ENCODE measurements at places on chromosomes 4 and X.

DNA sequence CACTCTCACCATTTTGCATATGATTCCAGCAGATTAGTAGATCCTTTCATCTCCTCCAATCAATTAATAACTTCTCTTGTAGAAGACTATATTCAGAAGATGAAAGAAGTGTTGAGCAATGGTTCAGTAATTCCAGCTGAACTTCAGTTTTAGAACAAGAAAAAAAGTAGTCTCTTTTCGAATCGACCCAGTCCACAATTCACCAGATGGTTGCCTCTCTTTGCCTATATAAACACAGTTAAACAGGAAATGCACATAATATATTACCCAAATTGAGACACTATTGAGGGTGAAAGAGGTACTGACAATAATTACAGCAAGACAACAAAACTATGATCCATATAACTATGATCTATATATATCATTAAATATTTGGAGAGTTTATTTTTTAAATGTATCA, 16.8 kb upstream of the FAM241A start:
- no peak for DNase-seq

GRCh38 chr4:126004941-126005340, 690.2 kb downstream of the FAT4 start:
- DNase-seq, result no peak

DNA sequence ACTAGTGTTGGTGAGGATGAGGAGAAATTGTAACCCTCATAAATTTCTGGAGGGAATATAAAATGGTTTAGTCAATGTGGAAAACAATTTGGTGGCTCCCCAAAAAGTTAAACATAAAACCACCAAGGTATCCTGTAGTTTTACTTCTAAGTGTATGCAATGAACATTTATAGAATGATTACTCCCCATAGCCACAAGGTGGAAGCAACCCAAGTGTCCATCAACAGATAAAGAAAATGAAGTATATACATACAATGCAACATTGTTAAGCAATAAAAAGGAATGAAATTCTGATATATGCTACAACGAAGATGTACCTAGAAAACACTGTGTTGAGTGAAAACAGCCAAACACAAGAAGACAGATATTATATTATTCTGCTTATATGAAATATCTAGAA, 569.1 kb upstream of the GRID2 start:
- no peak for DNase-seq

DNA sequence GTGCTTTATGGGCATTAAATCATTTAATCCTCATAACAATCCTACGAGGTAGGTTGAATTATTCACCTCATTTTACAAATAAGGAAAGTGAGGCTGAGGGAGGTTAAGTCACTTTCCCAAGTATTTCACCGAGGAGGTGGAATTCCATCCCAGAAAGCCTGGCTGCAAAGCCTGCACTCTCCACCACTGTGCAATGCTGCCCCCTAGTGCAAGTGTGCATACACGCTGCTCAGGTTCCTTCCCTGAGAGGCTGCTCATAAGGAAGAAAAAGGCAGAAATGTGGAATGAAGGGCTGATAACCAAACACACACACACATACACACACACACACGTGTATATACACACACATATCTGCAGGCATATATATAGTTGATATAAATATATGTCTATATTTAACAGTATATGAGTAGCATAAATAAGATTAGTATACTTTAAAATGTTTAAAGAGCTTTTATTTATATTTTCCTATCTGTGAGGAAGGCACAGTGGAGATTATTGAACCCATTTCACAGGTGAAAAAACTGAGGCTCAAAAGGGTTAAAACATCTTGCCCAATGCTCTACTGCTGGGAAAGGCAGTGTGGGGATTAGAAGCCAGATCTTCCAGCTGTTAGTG, 714.5 kb upstream of the TENM3 start:
- DNase-seq, result no peak

GRCh38 chrX:40107291-40108161, 9.8 kb upstream of the BCOR start:
- DNase-seq, result no peak

DNA sequence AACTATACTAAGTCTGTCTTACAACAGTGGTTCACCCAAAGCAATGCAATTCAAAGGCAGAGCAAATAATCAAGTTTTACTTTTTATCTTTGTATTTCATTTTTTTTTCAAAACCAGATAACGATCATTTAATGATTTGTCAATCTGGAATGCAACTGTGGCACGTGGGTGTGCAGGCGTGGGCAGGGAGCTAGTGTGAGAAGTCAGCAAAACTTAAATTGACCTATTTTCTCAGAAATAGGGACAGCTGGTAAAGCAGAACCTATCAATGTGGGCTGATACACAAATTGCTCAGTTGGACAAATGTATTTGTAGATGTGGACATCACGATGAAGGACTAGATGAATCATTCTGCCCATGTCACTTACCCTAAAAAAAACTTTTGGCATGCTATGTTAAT, 105.6 kb downstream of the CBLL2 start:
- no peak for DNase-seq

GRCh38 chr4:78414116-78414515, 137.5 kb upstream of the ANXA3 start:
- DNase-seq, result no peak

GRCh38 chrX:21639775-21640174, 18.4 kb downstream of the KLHL34 start:
- DNase-seq, result no peak

- DNase-seq, result no peak
Measured at GRCh38 chrX:5390376-5390775, 838.3 kb downstream of the NLGN4X start.

GRCh38 chrX:21905313-21905712, 35.2 kb upstream of the SMS start:
- DNase-seq, result no peak

DNA sequence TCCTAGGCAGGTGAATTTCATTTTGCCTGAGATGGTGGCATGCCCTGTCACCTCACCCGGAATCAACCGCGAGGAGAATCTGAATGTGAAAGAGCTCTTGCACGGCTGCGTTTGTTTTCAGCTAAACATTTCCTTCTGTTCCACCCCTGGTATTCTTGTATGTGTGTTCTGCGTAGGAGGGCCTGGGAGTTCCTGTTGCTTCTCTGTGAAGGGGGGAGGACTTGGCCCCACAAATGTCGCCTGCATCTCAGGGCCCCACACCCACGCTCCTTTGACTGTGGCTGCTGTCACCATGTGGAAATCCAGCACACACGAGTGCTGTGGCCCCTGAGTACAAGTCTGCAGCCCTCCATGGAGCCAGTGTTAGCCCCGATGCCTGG, 45.8 kb upstream of the CLCN4 start:
- peak; percentile 79 for DNase-seq

- DNase-seq, result no peak
Measured at GRCh38 chr4:141849778-141850177, 213.4 kb downstream of the IL15 start.

- no peak for DNase-seq
Measured at GRCh38 chr4:66575008-66575696, 904.9 kb upstream of the EPHA5 start.

- DNase-seq, result no peak
Measured at GRCh38 chrX:57227691-57228090, 58.8 kb upstream of the FAAH2 start.

- no peak for DNase-seq
Measured at GRCh38 chr4:16516796-16517439, 290.6 kb upstream of the TAPT1 start.

GRCh38 chr4:6785572-6785925, 3.0 kb downstream of the KIAA0232 start:
- DNase-seq, result no peak

- peak; percentile 1 for DNase-seq
Measured at GRCh38 chr4:75708218-75708691, 16.1 kb upstream of the USO1 start.

DNA sequence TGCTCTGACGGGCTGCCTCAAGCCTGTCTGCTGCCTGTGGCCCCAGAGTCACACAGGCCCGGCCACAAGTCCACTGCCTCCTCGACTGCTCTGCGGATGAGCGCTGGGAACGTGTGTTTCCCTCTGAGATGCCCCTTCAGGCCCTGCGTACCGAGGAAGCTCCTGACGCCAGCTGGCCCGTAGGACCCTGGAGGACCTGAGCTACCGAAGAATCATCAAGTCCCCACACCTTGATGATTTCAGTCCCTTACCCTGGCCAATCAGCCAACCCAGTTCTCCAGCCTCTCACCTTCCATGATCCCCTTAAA, 96.6 kb upstream of the LRPAP1 start:
- no peak for DNase-seq

DNA sequence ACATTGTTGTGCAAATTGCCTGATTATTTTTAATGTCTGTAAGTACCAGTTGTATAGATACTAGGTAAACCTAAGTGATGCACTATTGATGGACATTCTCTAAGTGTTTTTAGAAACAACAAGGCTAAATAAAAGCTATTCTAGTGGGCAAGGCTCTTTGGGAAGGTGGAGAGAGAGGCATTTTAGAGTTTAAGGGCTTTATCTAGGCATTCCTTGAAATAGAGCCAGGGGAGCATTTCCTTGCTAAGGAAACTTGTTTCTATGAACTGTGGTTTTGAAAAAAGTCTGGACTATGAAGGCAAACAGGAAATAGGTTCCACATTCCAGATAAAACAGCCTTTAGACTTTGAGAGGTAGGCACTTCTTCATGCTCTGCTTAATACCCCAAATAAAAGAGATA, 23.8 kb downstream of the BMX start:
- DNase-seq, result no peak

DNA sequence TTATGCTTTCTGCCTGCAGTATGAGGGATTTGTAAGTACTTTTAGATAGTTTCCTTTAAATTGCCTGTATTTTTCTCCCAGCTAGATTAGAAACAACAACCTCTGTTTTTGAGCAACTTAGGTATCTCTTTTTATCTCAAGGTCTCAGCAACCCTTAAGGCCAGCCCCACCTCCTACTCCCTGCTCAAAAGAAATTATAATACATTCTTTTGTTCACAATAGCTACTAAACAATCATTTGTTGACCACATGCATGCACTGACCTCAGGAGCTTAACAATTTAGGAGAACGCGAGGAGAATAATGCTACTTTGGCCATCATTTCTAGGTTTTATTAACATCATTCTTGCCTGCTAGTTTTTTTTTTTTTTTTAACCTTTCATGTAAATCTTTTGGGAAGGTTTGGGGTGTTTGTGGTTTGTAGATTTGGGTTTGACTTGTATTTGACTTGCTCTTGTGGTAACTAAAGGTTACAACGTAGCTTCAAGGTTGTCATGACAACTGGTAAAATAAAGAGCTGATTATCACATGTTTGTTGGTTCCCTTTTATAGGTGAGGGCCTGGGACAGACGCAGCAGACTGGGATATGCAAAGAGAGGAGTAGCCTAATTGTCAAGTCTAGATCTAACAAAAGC, 145.4 kb upstream of the PLAC1 start:
- DNase-seq, result peak; percentile 2

- DNase-seq, result no peak
Measured at GRCh38 chr4:72109959-72110497, 78.2 kb downstream of the NPFFR2 start.

DNA sequence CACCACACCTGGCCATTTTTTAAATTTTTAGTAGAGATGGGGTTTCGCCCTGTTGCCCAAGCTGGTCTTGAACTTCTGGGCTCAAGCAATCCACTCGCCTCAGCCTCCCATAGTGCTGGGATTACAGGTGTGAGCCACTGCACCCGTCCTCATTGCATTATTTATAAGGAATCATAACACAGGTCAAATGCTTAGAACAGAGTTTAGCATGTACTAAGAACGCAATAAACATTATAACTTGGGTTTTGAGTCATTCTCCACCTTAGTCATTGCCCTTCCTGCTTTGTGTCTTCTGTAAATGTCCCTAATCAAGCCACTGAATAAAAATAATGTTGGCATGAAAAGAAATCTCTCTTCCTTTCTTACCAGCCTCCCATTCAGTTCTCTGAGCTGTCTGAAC, 38.5 kb upstream of the SHROOM4 start:
- DNase-seq, result no peak

- no peak for DNase-seq
Measured at GRCh38 chrX:39527025-39527424, 570.7 kb downstream of the BCOR start.

DNA sequence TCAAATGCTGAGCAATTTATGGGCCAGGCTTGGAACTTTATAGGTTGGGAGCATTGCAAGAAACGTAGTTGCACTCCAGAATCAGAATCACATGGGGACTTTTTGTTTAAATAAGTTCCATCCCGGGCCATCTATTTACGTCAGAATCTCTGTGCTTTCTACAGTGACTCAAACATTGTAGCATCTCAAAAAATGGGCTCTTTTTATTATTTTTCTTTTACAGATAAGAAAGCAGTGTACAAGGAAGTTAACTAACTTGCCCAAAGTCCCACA, 10.2 kb downstream of the CC2D2A start:
- no peak for DNase-seq

DNA sequence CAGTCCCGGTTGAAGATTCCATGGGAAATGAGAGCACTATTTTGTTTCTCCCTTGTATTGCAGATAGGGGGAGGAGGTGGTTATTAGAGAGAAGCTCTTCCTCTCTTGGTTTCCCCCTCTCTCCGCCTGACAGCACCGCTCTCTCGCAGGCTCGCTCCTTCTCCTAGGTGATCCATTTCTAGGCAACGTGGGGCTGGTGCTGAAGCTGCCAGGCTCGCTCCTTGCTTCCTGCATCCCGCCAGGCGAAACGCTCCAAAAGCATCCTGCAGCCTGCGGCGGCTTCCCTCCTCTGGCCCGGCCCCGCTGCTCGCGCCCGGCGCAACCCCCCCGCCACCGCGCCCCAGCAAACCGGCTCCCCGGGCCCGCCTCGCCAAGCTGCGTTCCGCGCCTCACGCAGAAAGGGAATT, at the start of gene GRID2:
Gene GRID2, plus strand, starts transcription at position 346 of the 407 bp plus-strand sequence.
- no peak for DNase-seq

GRCh38 chr4:70197842-70198241, 2.3 kb downstream of the ODAM start:
- no peak for DNase-seq

- DNase-seq, result no peak
Measured at GRCh38 chr4:120839974-120840751, 82.4 kb downstream of the PRDM5 start.

GRCh38 chr4:105767579-105767978, 59.0 kb downstream of the GSTCD start:
- no peak for DNase-seq

GRCh38 chr4:8542776-8543525, 37.2 kb upstream of the GPR78 start:
- DNase-seq, result no peak

- DNase-seq, result no peak
Measured at GRCh38 chr4:138890891-138891570, 124.5 kb upstream of the NOCT start.

All from stimulated activated naive CD4-positive, alpha-beta T cell treated with Interleukin-2 at 50 U/mL for 16 hours (primary cell).